ENCODE measurements at places on chromosomes 2 and 18.

GRCh38 chr2:45028276-45028675, 19.0 kb upstream of the SIX2 start:
- DNase-seq: no peak

DNA sequence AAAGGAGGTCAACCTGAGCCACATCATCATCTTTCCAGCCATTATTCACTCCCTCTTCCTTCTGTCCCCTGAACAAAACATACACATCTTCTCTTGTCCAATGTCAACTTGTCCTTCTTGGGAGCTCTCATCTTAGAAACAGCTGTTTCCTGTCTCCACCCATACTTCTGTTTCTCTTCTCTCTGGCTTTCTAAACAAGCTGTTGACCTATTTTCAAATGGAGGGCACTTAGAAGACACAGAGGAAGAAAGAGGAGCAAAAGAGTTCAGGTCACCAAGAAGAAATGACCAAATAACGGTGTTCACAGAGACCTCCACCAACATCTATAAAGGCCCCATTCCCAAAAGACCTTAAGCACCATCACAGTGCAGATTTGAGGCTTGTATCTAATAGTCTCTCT, 355.9 kb upstream of the HNRNPA3 start:
- DNase-seq: no peak

DNA sequence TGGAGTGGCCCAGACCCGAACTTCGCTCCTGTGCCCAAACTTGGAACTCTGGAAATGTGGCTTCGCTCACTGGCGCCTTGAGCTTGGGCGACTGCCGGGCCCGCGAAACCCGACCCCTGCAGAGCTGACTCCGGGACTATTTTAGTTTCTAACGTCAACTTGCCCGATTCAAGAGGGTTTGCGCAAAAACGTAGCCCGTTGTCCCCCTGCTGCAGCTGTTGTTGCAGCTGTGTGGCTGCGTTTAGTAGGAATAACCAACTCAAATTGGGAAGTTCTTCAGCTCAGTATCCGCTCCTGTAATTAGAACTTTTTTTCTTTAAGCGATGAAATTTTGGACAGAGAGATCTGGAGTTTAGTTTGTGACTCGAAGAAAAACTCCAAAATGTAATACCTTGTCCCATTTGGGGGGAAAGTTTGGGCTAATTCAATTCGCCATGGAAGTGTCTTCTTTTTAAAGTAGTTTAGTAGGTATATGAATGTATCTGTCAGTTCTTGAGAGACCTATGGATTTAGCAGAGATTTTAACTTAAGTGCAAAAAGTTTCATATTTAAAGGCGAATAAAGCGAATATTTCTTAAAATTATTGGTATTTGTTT, 559 bp downstream of the MYL12A start:
- DNase-seq: no peak

- DNase-seq: no peak
Observed at GRCh38 chr2:22283436-22283835, 1101.5 kb upstream of the KLHL29 start.

DNA sequence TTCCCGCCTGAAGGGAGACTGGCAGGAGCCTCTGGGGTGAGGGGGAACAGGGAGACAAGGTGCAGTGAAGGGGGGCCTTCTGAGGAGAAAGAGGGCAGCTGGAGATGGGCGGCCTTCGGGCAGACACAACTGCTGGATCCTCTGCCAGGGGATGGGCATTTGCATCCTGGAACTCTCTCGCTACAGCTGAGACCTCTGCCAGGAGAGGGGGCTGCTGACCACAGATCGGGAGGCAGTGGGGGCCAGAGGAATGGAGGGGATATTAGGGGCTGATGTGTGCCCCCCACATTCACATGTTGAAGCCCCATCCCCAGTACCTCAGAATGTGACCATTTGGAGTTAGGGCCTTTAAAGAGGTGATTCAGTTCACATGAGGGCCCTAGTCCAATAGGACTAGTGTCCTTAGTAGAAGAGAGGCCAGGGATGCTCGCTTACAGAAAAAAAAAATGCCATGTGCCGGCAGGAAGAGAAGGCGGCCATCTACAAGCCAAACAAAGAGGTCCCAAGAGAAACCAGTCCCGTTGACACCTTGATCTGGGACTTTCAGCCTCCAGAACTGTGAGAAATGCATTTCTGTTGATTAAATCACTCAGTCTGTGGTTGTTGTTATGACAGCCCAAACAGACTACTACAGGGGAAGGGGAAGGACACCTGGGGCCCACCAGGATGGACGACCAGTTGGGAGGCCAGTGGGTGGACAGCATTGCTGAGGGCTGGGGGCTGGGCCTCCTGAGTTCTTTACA, 50.0 kb downstream of the TRABD2A start:
- DNase-seq: no peak

GRCh38 chr2:58006256-58006951, 40.2 kb upstream of the VRK2 start:
- no peak for DNase-seq

DNA sequence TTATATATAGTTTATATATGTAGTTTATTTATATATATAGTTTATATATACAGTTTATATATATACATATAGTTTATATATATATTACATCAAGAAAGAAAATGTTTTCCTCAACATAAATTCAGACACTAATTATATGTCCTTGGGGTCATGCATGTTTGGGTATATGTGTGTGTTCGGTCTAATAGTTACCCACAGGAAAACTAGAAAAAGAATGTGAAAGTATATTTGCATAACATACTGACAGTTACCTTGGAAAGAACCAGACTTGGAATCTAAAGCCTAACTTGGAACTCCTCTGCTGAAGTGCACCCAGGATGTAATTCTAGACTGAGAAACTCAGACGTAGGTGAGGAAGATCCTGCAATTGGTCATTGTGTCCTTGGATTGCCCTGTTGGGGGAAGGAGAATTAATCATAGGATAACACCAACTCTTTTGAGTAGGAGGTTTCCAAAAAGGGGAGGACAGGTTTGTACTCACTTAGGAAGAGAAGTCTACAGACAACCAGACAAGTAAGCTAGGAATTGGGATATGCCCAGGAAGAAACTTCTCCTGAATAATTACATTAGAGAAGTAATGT, 8.9 kb upstream of the SLC25A12 start:
- no peak for DNase-seq

DNA sequence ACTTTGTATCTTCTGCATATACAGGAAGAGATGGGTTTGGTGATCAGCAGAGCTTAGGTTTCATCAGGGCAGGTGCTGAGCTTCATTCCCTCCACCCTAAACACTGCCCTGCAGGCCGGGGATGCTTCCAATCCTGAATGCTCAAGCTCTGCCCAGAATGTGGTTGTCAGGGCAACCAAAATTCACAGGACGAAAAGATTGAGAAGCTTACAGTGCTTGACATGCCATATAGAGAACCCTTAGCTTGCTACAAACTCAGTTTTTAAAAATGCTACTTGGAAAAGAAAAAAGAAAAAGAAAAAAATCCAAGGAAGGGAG, 65.6 kb downstream of the SH3RF3 start:
- no peak for DNase-seq

DNA sequence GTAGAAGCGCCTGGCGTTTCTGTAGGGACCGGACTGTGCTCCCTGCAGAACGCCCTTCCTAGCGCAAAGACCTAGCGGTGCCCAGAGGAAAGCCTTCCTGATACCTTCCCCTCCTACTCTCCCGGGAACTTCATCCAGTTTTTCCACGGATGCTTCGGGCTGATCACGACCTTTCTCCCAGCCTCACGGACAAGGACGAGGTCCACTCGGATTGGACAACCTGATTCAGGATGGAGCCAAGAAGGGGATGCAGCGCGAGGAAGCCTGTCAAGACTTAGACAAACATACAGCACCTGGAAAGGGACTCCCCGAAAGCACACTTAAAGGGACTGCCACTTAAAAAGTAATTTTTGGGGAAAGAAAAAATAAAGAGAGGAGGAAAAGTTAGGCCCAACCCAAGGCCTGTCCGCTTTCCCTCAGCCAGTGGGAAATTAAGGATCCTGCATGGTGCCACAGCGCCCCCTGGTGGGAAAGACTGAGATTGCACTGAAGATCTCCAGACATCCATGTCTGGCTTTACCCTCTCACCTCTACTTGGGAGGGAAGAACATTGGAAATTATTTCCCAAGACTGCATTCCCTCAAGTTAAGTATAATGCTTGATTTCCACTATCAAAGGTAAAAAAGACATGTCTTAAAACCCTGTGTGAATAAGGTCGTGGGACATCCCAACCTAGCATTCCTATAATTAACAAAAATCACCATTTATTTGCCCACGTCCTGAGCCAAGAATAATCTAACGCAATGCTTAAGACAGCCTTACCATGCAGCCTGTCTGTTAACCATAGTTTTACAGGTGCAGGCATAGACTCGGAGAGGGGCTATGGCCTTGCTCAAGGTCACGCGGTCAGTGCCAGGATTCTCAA, 13.4 kb upstream of the COPS8 start:
- peak; percentile 39 for DNase-seq

GRCh38 chr18:44557616-44558151, 123.0 kb upstream of the SETBP1 start:
- no peak for DNase-seq

- no peak for DNase-seq
Observed at GRCh38 chr2:15072836-15073235, 440.3 kb downstream of the LRATD1 start.

GRCh38 chr2:42117923-42118753, 51.0 kb upstream of the EML4 start:
- no peak for DNase-seq

DNA sequence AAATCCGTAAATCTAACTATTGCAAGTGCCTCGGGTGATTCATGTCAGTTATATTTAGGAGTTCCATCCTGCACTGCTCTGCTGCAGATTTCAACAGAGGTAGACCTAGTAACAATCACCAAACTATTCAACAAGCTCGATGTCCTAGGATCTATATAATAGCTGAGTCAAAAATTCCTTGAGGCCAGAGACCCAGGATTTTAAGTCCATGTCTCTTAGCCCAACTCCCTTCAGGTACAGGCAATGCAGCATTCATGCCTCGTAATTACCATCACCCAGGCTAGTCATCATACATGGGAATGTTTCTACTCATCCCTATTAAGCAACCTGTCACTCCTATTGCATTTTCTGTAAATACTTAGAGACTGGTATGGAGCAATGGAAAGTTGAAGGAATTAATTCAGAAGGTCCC, 729 bp downstream of the TM4SF20 start:
- DNase-seq: no peak

- no peak for DNase-seq
Observed at GRCh38 chr18:51540562-51540961, 343.1 kb upstream of the MEX3C start.

- no peak for DNase-seq
Observed at GRCh38 chr2:180706694-180707093, 273.7 kb upstream of the UBE2E3 start.

DNA sequence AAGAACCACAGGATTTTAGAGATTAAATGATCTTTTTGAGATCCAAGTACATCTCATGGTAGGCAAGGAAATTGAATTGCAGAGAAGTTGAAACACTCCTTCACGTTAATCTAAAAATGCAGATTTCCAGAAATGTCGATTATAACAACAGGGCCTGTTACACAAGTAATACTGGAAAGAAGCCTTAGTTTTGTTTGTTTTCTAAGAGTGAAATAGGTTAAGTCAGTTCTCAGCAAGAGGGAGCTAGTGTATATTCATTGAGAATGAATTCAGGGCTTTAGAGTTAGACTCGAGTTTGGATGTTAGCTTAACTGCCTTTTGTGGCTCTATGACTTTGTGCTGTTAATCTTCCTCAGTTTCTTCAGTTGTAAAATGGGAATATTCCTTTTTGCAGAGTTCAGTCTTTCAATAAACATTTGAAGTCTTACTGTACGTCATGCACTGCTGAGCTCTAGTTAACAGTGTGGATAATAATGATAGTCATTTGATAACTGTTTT, 926 bp downstream of the NDUFV2 start:
- DNase-seq: no peak

- DNase-seq: no peak
Observed at GRCh38 chr2:85342156-85342555, 12.2 kb downstream of the RETSAT start.

- DNase-seq: no peak
Observed at GRCh38 chr2:108621687-108622681, 87.7 kb downstream of the LIMS1 start.

DNA sequence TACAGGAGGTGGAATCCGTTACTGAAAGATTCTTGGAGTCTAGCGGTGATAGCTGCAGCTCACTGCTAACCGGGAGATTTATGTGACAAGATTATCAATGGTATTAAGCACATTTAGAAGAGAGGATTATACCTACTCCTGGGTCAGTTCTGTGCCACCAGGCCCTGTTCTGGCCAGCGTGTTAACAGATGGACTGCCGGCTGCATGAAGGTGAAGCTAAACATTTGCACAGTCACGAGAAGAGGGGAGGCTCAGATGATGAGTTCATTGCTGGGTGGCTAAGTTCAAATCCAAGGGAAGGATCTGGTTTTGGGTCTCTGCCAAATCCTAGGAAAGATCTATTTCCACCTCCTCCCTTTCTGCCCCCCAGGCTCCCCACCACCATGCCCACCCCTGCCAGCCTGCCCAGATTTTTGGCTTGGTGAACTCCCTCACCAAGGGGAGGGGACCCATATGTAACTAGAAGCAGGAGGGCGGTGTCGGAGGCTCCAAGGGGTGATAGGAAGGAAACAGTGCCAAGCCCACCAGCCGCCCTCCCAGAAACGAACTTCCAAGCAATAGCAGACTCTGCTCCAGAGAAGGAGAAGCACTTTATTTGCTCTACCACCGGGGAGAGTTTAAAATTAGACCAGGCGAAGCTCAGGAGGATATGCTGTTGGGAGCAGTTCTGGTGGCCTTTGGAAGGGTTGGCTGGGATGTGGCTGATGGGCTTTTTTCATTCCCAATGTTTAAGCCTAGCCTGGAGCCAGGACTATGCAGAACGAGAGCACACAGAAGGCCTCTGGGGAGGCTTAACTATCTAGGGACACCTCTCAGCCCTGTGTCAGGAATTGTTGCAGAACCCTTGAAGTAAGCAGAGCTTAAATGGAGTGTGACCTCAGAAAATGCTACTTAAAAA, 200.5 kb downstream of the KLHL29 start:
- DNase-seq: no peak

DNA sequence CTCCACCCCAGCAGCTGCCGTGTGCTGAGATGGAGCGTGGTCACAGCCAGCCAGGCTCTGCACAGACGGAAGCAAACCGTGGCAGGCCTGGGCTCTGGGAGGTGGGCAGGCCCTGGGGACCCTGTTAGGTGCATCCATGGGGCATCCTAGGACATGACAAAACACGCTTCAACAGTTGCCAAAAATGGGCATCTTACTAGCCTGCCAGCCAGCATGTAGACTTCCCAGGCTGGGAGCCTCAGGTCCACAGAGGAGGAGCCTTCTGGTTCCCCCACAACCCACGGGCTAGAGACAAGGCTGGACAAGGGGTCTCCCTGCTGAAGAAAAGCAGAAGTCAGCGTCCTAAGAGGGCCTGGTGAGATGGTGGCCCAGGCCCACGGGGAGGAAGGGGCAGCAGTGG, 139.5 kb downstream of the HDAC4 start:
- no peak for DNase-seq

DNA sequence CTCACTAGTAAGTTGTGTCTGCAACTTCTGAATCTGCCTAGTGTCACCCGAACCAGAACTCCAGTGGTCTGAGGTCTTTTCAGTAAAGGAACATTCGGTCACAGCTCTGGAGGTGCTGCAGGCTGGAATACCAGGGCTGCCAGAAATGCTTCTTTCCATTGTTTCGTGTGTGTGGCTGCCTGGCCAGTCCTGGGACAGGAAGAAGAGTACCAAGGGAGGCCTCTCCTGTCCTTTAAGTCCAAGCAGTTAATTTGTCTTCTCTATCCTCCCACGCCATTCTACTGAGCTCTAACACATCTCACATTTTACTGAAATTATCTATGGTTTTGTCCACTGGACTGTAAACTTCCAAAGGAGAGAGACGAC, 196.0 kb downstream of the LNPK start:
- no peak for DNase-seq

GRCh38 chr2:6945821-6946220, 28.6 kb downstream of the RNF144A start:
- DNase-seq: no peak

Measured in activated CD8-positive, alpha-beta memory T cell treated with anti-CD3 and anti-CD28 coated beads for 4 hours (primary cell).